ENCODE measurements at places on chromosomes 5 and 9.
A peak's percentile ranks its signal among the peaks of the same experiment; 100 is the strongest.

- DNase-seq = no peak
Measured at GRCh38 chr9:130768265-130768664, 66.8 kb upstream of the ABL1 start.

DNA sequence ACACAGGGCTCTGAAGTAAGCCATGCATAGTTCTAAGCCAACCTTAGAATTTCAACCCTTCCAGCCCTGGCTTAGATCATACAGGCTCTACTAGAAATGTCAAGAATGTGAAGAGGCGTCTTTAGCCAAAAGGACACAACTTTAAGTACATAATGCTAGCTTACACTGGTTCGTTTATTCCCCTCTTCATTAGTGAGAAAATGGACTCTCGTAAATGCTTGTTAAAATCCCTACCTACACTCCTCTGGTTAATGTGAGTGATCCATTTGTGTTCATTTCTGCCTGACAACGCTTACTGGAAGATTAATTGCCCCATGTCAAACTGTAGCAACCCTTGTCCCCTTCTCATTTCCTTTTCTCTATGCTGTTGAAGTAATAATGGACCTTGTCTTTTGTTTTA, 149.3 kb upstream of the POU5F2 start:
- DNase-seq = no peak

DNA sequence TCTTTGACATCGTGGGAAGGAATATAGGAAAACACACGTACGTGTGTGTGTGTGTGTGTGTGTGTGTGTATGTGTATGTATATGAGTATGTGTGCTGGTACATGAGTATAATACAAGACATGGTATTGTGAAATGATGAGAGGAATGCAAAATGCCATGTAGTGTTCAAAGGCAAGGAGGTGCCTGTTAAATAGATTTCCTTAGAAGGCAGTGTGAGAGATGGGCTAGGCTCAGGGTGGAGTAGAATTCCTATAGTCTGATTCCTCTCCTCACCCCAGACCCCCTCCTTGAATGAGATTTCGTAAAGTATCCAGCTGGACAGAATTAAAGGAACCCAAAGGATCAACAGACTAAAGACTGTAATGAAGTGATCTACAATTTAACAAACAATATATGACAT, 11.1 kb downstream of the GPR21 start:
- no peak for DNase-seq

DNA sequence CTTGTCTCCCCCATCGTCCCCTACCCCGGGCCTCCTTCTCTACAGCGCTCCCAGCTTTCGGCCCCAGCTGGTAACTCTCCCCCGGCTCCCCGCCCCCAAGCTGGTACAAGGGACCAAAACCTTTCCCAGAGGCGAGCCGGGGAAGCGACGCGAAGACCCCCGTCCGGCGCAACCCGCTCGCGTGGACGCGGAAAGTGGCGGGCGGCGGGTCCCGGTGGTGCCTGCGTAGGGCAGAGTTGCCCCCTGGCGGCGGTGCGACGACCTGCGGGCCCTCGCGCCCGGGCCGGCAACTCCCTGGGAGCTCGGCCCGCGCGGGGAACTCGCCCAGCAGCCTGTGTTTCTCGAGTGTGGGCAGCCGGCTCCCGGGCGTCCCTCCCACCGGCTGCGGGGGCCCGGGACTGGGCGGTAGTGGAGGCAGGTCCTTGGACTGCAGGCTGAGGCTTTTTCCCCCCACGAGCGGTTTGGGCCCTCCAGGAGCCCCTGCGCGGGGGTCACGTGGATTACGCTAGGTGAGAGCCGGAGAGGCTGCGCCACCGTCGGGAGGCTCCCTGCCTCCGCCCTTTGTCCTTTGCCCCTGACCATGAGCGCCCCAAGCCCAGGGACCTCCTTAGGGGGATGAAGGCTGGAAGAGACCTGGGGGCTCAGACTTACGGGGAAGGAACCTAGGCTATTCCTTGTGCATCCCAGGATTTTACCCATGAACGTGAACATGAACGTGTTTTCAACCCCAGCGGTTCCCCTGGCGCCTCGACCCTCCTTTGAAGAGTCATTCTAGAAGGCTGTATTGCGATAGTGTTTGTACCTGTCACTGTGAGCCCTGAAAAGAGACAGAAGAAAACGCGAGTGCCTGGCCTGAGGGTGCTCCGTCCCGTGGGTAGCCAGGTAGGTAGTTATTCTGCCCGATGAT, 2.9 kb upstream of the FOXD1 start:
- no peak for DNase-seq

GRCh38 chr5:60943624-60944023, 1.2 kb downstream of the ERCC8 start:
- DNase-seq = no peak

GRCh38 chr5:145945620-145946111, 9.3 kb downstream of the SH3RF2 start:
- no peak for DNase-seq

- DNase-seq = no peak
Measured at GRCh38 chr9:138020120-138020794, 142.7 kb downstream of the CACNA1B start.

DNA sequence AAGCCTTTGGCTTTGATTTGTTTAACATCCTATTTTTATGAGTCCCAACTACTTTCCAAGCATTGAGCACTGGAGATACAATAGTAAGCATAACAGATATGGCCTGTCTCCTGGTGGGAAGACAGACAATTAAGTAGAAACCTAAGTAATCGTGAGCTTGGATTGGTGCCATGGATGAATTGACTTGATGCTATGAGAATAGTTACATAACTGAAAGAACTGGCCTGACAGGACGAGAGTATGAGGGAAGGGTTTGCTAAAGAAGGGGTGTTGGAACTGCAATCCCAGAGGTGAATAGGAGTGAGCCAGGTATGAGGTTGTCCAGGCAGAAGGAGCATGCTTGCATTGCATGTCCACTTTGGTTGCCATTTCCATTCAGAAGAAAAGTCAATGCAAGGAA, 52.4 kb downstream of the GPR21 start:
- no peak for DNase-seq

DNA sequence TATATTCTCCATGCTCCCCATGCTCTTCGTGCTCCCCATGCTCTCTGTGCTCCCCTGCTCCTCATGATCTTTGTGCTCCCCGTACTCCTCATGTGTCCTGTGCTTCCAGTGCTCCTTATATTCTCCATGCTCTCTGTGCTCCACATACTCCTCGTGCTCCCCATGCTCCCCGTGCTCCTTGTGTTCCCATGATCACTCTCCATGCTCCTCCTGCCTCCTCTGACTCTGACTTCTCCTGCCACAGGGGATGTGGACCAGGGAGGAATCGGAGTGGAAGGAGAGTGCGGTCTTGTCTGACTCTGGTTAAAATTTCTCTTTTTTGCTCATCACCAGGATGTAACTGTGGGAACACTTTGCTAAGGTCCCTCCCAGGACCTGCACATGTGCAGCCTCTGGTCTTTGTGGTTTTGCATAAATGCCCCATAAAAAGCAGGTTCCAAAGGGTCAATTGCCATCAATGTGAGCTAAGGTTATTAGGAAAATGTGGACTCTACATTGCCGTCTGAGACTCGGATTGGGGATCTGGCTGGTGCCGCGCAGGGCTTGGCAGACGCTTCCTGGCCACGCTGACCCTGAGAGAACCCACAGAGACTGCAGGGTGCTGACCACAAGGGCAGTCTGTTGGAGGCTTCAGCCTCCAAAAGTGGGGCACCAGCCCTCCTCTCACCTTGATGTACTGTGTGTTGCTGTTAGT, 52.5 kb downstream of the TRIP13 start:
- DNase-seq = no peak

- DNase-seq = no peak
Measured at GRCh38 chr9:93677048-93677571, 100.7 kb downstream of the PHF2 start.

GRCh38 chr9:126439402-126439765, 112.8 kb downstream of the MVB12B start:
- peak; percentile 37 for DNase-seq

GRCh38 chr5:29796013-29796412, 1397.5 kb upstream of the CDH6 start:
- DNase-seq = no peak

DNA sequence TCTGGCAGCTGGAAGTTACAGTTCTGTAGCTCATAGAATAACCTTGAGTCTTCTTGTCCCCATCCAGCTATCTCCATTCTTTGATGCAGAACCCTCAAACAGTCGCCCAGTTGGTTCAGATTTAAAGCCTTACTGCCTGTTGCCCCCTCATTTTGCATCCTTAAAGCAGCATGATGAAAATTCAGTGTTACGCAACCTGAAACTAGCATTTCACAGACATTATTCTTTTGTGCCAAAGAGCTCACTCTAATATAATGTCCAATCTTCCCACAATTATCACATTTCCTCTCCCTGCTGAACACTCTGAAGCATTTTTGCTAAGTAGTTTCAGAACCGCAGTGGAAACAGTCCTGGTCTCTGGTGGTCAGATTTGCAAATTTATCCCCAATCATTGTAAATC, 318.0 kb downstream of the PSAT1 start:
- DNase-seq = no peak

DNA sequence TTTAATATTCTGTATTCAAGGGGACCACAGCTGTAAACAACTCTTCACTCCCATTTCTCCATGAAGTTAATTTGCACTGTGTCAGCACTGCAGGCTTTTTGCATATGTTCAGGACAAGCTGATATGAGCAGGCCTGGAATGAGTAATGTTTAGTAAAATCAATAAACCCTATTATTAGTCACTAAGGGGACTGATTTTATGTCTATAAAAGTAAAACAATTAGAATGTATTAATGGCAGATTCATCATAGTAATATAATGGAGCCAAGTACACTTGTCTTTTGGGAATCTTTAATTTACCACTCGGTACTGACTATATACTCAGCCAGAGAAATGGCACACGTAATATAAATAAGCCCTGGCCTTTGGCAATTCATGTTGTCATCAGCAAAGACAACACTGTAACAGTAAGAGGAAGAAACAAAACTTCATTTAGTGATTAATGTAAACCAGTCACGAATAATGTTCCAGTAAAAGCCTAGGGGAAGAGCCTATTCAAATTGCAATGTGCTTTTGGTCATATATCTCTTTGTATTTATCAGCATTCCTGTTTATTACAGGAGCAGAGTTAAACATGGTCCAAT, 111.6 kb downstream of the ZNF608 start:
- DNase-seq = no peak

DNA sequence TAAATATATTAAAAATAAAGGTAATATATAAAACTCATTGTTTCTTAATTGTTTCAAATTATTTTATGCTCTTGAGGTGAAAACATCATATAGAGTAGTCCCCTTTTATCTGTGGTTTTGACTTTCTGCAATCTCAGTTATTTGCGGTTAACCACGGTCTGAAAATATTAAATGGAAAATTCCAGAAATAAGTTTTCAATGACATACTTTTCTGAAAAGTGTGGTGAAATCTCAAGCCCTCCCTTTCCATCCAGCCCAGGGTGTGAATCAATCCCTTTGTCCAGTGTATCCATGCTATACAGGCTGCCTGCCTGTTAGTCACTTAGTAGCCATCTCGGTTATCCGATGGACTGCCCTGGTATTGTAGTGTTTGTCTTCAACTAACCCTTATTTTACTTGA, 546.7 kb upstream of the DMAC1 start:
- DNase-seq = no peak

GRCh38 chr9:81565144-81565543, 124.2 kb downstream of the TLE1 start:
- no peak for DNase-seq

GRCh38 chr9:130870491-130871381, 25.9 kb downstream of the QRFP start:
- DNase-seq = no peak

- no peak for DNase-seq
Measured at GRCh38 chr5:6450319-6450833, 1.7 kb downstream of the UBE2QL1 start.

- no peak for DNase-seq
Measured at GRCh38 chr5:94771742-94772141, 153.3 kb downstream of the SLF1 start.

GRCh38 chr5:111572561-111572960, 60.2 kb upstream of the STARD4 start:
- no peak for DNase-seq

GRCh38 chr5:151864061-151864748, 60.4 kb downstream of the GLRA1 start:
- DNase-seq = no peak

- DNase-seq = no peak
Measured at GRCh38 chr9:107460153-107461023, 29.2 kb downstream of the KLF4 start.

DNA sequence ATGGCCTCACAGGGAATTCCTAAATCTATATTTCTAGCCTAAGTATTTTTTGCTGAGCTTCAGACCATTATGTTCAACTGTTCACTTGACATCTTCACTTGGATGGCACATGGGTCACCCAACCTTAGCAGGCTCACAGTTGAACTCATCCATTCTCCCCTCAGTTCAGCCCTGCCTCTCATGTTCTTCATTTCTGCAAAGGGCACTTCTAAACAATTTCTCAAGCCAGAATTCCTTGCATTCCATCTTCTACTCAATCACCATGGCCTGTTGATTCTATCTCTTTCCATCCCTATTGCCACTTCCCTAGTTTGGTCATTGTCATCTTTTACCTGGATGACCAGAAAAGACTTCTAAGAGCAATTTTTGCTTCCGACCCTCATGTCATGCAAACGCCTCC, 7.3 kb upstream of the RGS3 start:
- DNase-seq = no peak

GRCh38 chr9:108599571-108599970, 256.2 kb downstream of the ACTL7B start:
- no peak for DNase-seq

- peak; percentile 36 for DNase-seq
Measured at GRCh38 chr9:38181232-38181631, 112.2 kb upstream of the SHB start.

- no peak for DNase-seq
Measured at GRCh38 chr5:169336242-169336641, 35.3 kb upstream of the SLIT3 start.

DNA sequence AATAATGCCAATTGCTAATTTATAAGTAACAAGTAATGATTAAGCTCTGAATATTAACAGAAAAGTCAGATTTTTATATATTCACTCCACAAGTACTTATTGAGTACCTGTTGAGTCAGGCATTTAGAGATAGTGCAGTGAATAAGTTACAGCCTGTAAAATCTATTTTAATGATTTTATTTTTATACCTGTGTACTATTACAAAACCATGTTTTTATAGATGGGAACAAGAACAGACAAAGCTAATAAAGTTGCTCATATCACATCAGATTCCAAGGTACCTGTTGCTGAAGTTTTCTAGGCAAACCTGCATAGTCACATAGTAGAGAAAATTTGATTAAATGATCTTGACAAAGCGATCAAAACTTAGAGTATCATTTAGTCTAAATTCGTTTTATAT, 623.7 kb downstream of the EFNA5 start:
- DNase-seq = no peak

DNA sequence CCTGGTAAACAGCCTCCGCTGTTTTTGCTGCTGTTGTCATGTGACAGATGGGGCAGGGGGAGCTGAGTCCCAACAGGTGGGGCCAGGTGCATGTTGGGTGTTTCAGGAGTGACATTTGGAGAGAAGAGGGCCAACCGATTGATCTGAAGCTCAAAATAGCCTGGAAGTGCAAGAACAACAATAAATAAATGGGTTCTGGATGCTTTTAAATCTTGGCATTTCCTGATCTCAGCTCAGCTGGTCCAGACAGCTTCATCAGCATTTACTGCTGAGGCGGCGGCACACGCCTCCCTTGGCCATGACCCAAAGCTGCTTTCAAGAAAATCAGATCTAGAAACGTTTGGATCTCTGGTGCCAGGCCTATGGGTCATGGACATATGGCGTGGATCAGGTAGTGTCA, 70.5 kb downstream of the PPARGC1B start:
- DNase-seq = no peak

GRCh38 chr5:74122175-74122574, 496.2 kb downstream of the ARHGEF28 start:
- no peak for DNase-seq

GRCh38 chr9:118455788-118456187, 751.6 kb downstream of the TLR4 start:
- no peak for DNase-seq

Data from stromal cell of bone marrow (primary cell).